ENCODE measurements at places on chromosomes 7 and 10.

GRCh38 chr10:100969187-100970075 is at the start of gene SEMA4G:
SEMA4G (plus strand) TSS chr10:100969504; CDS start chr10:100972913, 3,409 bp downstream.
- DNase-seq: peak; percentile 48

GRCh38 chr7:11175887-11176286 is 202.2 kb downstream of the PHF14 start:
- no peak for DNase-seq

DNA sequence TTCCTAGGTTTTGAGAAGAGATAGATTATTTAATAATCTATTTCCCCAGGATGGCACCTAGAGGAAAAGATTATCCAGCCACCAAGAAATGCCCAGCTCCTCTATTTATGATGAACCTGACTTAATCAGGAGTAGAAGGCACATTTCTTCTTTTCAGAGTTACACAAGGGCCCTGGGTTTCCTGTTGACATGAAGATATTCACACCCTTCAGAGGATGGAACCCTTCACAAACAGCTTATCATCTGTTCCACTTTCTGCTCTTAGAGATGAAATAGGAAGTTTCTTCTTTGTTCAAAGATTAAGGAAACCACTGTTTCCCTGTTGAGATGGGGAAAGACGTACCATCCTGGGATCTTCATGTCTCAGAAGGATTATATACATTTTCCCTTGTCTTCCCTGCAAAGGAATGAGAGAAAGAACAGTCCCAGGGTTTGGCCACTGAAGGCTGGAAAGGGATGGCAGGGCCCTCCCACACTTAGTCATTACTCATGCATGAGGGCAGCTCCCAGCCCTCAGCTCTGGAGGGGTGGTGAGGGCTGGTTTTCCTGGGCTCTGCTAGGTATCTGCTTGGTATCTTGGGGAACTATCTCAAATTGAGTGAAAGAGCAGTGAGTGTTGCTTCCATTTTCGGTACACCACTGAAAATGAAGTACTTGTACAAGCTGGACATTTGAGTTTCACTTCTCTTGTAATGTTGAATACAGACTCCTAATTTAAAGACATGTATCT is 64.0 kb downstream of the MTPAP start:
- DNase-seq: peak; percentile 11

DNA sequence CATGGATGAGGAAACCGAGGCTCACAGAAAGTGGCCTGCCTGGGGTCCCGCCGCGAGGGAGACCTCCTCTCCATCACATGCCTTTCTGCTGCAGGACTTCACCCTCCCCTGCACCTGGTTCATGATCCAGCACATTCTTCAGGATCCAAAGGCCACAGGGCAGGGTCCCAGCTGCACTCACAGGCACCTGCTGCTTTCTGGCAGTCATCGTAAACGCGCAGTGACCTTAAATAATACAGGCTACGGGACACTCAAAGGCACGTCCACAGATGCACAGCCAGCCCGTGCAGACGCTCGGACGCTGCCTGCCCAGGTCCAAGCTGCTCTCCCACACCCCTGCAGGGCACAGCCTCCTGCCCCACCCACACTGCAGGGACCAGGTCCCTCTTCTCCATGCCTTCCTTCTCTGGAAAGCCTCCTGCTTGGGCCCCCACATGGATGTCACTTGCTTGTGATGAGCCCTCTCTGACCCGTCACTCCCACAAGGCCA is 49.9 kb downstream of the CALML3 start:
- no peak for DNase-seq

DNA sequence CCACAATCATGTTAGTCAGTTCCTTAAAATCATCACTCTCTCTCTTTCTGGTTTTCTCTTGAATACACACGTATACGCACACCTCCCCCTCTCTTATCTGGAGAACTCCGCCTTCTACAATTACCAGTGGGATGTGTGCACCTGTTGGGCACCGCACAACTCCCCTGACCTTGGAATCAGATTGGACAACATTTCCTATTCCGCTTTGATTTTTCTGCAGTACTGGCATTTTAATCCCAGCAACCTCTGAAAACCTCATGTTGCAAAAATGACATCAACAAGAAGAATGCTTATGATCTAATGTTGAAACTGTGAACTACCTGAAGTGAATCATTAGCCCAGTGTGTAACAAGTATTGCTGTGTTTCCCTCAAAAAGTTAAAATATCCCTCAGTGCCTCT is 109.6 kb downstream of the KIAA1217 start:
- DNase-seq: no peak

DNA sequence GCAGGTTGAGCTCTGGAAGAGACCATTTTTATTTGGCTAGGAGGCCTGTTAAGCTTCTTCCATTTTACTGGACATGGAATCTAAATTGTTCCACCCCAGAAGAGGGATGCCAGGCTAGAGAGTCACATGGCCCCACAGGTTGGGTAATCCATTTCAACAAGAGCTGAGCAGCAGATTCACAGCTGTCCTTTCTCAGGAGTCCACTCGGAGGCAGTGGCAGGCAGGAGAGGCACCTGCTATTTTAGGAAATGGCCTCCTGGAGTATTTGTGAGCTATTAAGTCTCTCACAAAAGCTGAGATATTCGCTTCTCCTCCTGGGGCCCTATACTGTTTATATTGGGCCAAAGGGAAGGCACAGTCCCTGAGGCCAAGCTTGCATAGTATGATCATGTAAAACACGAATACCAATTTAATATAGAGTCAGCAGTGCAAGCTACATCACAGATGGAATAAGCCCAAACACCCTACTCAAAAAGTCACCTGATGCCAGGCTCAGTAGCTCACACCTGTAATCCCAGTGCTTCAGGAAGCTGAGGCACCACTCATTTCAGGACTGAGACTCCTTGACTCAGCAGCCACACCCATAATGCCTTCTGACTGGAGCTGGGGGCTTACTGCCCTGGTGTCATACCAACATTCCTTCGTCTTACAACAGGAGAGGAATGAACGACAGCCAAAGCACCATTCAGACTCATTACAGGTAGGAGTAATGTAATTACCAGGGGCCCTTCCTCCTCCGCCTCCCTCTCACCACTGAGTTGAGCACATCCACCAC is 124.1 kb downstream of the LMBR1 start:
- peak; percentile 11 for DNase-seq

DNA sequence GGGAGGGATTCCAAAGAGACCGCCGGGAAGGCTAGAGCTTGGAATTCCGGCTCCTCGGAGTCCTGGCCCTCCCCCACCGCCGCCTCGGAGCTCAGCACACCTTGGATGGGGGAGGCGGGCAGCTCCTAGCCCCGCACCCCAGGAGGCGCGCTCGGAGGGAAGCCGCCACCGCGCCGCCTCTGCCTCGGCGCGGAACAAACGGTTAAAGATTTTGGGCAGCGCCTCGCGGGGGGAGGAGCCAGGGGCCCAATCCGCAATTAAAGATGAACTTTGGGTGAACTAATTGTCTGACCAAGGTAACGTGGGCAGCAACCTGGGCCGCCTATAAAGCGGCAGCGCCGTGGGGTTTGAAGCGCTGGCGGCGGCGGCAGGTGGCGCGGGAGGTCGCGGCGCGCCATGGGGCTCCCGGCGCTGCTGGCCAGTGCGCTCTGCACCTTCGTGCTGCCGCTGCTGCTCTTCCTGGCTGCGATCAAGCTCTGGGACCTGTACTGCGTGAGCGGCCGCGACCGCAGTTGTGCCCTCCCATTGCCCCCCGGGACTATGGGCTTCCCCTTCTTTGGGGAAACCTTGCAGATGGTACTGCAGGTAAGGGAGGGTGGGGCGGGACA is at the start of gene CYP26A1:
CYP26A1 (plus strand) TSS at position 355 of the 608 bp plus-strand sequence; CDS start at position 397, 42 bp downstream.
- no peak for DNase-seq

- DNase-seq: no peak
Measured at GRCh38 chr10:99681553-99681952, 22.2 kb downstream of the ENTPD7 start.

GRCh38 chr10:45544191-45544590 is 128.4 kb downstream of the ZFAND4 start:
- DNase-seq: no peak

- peak; percentile 78 for DNase-seq
Measured at GRCh38 chr7:30479202-30480120, 877 bp upstream of the NOD1 start.

Measured in CD4-positive, CD25-positive, alpha-beta regulatory T cell (primary cell).